ENCODE measurements at places on chromosomes 1 and 21.

- DNase-seq: no peak
These were observed 1.6 kb downstream of the PIK3CD start for GRCh38 chr1:9653210-9653490.

GRCh38 chr1:245188403-245188802 lies 33.6 kb downstream of the KIF26B start:
- DNase-seq: no peak

DNA sequence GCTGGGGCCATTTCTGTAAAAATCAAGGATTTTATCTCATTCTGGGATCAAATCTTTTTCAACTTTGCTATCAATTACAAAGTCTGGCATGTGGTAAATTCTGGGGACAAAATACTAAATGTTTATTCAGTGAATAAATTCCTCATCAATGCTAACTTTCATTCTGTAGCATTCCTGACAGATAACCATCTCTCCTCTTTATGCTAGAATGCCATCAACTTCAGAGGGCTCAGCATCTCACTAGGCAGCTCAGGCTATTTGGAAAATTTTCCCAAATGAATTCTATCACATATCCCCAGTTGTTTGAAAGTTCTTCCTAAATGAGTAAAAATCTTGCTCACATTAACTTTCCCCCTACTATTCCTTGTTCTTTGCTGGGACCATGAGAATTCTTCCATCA lies 163.0 kb upstream of the DAB1 start:
- no peak for DNase-seq

- no peak for DNase-seq
These were observed 64.5 kb downstream of the RPAP2 start for GRCh38 chr1:92363401-92363800.

GRCh38 chr1:115910231-115910630 lies 66.1 kb upstream of the SLC22A15 start:
- DNase-seq: no peak

- peak; percentile 73 for DNase-seq
These were observed 156.9 kb downstream of the DHRS3 start for GRCh38 chr1:12460911-12461621.

DNA sequence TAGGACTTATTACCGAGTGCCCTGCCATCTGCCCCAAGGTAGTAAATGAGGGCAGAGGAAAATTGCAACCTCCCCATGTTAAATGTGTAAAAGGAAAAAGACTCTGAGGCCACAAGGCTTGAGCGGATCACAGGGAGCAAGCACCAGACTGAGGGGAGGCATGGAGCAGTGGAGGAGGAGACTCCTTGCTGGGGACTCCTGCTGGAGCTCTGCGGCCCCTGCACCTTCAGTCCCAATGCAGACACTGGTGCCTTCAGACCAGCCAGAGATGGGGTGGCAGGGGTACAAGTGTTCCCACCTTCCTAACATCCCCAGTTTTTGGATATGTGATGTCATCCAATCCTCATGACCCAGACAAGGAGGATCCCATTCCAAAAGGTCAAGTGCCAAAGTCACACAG lies 128.4 kb upstream of the NGF start:
- DNase-seq: no peak

GRCh38 chr1:204863730-204864129 lies 6.9 kb upstream of the NFASC start:
- DNase-seq: no peak

- peak; percentile 65 for DNase-seq
These were observed 1.6 kb downstream of the NSUN4 start for GRCh38 chr1:46342084-46342656.

- no peak for DNase-seq
These were observed 9.9 kb upstream of the DESI2 start for GRCh38 chr1:244642988-244643387.

- DNase-seq: peak; percentile 61
These were observed 35.3 kb upstream of the CACYBP start for GRCh38 chr1:174964261-174964971.

DNA sequence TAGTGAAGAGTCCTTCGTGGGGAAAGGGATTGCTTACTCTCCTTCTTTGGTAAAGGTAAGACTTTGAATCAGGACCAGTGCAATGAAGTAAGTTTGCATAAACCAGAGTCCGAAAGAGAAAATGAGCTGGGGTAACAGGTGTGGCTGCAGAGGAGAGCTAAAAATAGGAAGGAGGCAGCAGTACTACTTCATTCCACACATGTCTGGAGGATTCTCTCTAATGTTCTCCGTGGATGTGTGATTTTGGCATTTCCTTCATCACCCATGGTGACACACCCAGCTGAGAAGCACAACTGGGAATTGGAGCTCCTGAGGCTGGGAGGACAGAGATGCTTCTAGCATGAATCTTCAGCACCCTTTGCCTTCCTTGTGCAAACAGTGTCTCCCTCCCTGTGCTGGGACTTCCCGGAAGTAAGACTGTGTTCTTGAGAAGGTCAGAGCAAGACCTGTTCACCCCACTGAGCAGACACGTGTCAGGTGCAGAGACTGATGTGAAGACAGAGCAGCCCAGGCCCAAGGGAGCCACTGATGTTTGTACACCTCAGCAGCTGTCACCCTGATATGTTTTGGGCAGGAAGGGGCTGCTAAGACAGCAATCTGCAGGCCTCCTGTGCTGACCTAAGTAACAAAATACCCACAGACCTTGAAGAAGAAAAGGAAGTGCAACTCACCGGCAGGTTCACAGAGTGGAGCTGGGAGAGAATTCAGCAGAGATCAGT lies 13.3 kb downstream of the FCRL1 start:
- DNase-seq: no peak

- DNase-seq: no peak
These were observed 74.4 kb downstream of the LHX9 start for GRCh38 chr1:197991594-197991993.

GRCh38 chr1:198024336-198024735 lies 107.2 kb downstream of the LHX9 start:
- DNase-seq: no peak

DNA sequence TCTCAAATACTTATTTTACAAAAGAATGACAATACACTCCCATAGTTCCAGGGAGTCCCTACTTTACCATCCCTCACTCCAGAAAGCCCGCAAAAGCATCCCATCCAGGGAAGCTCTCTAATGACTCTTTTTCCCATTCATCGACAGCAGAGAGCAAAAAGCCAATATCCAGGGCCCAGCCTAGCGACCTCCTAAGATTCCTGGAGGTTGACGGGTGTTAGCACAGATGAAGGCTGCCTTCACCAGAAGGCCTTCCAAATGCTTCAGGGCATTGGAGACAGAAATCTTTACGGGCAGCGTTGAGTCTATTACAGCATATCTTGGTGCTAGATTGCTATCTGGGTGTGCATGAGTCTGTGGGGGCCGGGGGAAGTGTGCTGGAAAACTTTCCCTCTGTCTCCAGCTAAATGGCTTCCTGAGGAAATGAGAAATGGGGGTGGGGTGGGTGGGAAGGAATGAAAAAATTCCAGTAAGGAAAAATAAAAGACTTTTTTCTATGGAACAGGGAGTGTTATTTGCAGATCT lies 136.6 kb downstream of the PROX1 start:
- DNase-seq: no peak

DNA sequence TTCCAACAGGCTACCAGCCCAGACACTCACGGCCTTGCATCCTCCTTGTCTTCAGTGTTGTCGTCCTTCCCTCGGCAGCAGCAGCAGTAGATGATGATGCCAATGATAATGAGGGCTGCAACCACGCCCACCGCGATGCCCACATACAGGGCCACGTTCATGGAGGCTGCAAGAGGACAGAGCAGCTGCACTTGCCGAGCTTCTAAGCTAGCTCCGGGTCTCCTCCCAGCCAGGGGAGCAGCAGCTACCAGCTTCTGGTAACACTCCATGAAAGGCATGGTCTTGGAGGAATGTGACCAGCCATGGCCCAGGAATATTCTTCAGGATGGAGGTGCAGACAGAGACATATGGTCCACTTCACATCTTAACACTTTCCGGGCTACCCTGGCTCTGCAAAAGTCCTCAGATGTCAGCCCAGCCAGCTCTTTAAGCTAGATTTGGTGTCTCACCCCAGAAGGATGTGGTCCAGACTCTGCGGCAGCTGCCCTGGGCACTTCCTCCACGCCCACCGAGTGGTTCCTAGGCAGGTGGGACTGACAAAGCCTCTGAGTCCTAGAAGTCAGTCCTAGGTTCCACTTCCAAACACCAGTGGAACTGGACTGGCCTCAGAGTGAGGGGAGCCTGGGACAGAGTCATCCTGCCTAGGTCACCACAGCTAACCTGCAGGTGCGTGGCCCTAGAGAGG lies 35.1 kb downstream of the GPA33 start:
- DNase-seq: no peak

GRCh38 chr1:198913667-198914066 lies 274.8 kb downstream of the PTPRC start:
- DNase-seq: no peak

- DNase-seq: no peak
These were observed 269.8 kb upstream of the KAZN start for GRCh38 chr1:14328685-14329084.

DNA sequence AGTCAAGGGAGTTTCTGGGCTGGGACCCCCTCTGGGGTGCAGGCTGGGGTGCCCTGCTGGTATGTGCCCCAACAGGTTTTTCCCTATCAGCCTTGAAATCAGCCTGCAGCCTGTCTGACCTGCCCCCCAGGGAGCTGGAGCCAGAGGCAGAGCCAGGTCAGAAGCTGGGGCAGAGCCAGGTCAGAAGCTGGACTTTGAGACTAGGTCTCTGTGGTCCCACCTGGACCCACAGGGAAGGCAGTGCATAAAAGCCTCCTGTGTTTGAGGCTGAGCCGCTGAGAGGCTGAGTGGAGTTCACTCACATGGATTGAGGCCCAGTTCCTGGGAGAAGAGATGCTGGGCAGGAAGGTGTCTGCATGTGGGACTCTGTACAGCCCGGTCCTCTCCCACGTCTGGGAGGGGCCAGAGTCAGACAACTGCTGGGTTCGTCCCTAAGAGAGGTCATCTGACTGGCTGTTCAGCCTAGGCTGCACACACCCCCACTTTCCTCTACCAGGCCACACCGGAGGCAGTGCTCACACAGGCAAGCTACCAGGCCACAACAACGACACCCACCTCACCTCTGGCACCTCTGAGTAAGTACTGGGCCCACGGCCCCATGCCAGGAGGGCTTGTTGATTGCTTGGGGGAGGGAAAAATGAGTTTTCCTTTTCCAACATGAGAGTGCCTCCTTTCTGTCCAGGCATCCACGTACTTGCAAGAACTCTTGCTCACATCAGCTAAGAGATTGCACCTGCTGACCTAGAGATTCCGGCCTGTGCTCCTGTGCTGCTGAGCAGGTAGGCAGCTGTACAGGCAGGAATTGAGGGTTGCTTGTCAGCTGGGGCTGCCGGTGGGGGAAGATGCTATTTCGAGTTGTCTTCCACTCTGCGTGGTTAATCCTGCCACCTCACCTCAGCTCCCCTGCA lies at the start of gene ANXA9:
Gene ANXA9, plus strand, starts transcription at position 488 of the 908 bp plus-strand sequence. CDS start 814 bp downstream, outside the sequence.
- no peak for DNase-seq

DNA sequence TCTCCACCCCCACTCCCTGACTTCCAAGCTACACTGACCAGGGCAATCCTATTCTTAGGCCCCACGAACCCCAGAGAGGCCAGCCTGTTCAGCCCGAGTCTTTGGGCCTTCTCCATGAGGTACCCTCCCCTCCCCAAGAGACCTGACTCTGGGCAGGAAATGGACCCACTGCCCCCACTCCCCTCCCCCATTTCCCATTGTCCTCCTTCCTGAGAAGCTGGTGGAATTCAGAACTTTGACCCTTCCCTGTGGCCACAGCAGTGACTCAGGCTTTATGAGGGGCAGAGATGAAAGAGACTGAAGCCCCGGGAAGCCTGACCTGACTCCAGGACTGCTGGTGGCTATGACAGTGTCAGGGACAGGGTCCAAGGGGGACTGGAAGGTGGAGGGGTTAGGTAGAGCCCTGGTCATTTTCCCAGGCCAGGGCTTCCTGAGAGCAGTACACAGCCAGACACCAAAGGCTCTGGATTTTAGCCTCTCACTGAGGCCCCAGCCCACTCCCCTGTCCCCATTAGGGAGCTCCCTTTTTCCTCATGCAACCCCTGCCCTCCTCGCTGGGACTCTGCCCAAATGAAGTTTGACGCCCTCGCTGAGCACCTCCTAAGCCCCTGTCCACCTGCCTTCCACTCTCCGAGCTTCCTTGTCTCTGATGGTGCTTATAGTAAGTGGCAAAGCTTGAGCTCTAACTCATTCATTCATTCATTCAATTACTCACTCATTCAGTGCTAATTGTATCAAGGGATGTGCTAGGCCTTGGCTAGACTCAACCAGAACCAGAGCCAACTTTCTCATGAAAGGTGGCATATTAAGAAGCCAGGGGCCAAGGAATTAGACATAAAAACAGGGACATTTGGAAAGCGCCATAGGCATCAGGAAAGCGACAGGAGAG lies 3.0 kb downstream of the CRYBG2 start:
- no peak for DNase-seq

- DNase-seq: peak; percentile 90
These were observed 133.3 kb upstream of the C1orf105 start for GRCh38 chr1:172287208-172287607.

GRCh38 chr21:42614396-42614795 lies 39.0 kb upstream of the PDE9A start:
- no peak for DNase-seq

GRCh38 chr1:16009030-16009460 lies 5.0 kb downstream of the SRARP start:
- DNase-seq: peak; percentile 58

- no peak for DNase-seq
These were observed 167.2 kb upstream of the PROX1 start for GRCh38 chr1:213820362-213821149.

GRCh38 chr1:151058692-151059091 lies 730 bp downstream of the CDC42SE1 start:
- DNase-seq: no peak

GRCh38 chr1:178243119-178243518 lies 149.2 kb downstream of the RASAL2 start:
- DNase-seq: no peak

DNA sequence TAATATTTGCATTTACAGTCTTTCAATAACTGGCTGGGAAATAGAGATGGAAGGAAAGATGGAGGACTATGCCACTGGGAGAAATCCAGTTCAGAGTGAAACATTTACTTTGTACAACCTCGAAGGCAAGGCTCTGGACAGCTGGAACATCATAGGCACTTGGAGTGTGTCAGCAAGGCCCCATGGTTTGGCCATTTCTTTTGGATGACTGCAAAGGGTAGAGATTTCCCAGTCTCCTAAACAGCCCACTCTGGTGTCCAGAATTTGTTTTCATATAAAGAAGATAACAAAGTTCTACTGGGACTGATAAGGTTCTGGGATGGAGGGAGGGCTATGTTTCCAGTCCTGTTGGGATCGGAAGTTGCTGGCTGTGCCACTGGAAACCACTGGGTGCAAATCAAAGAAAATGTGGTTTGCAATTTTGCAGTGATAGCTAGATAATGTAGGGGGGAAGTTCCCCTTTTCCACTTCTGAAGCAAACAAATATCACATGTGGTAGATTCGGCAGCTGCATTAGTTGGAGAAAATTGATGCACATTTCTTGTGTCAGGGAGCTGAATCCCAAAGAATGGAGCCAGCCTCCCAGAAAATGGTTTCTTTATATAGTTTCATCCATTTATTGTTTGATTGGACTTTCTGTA lies 16.2 kb downstream of the KCND3 start:
- no peak for DNase-seq

All from iris pigment epithelial cell (primary cell).